ENCODE measurements at places on chromosomes 4 and X.

DNA sequence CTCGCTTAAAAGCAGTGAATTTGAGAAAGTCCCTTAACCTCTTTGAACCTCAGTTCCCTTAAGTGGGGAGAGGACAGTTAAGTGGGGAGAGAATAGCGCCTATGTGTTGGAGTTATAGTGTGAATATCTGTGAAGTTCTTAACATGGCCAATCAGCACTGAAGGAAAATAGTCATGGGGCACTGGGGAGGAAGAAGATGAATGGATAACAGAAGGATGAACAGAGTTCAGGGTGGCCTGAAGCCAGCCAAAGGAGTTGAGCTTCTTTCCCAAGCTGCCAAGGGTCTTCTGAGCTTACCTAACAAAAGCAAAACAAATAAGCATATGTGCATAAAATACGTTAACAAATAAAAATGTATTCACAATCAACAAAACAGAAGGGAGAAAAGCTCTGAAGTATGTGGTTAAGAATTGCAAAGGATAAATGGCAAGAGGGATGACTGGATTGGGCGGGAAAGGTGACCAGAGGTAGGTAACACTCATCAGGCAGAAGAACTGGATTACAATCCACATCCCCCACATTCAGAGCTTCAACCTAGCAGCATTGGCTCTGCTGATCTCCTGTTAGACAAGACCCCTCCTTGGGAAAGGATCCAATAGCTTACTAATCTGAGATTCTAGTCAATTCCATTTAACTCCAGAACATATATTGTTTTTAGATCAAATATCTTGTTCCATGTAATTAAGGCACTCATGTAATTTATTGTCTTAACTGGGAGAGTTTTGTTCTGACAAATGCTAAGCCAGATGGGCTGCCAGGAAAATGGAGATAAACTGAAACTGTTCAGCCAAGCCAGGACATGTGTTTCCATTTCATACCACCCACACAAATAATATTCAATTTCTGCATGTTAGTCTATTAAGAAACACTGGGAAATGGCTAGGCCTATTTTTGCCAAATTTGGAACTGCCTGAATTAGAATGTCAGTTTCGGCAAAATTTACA is 221.2 kb downstream of the LDB2 start:
- DNase-seq = no peak

DNA sequence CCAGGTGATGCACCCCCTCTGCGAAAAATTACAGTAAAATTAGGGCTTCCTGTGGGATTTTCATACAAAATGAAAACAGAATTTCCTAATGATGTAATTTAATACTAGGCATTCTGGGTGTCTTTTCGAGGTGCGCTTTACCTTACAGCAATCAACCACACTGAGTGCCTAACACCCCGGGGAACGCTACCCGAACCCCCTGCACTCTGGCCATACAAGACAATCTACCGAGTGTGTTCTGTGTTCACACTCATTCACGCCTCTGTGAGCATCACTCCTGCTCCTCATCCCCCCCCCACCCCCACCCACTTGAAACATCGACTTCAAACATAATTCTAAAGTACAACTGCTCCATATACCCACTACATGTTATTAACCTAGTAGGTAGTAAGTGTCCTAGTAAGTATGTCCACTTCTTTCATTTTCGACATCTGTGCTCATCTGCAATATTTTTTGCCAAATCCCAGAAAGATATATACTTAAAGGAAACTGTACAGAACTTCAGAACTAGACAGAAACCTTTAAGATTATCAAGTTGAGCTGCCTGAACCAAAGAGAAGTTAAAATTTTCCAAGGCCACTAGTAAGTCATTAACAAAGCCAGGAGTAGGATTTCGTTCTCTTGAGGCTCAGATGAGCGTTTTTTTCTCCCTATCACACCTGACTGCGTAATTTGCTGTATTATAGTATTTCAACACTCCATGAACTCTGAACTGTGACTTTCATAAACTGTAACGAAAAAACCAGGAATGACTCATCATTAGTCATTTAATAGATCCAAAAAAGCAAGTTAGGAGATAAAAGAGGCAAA is 80.0 kb downstream of the FAT1 start:
- peak; percentile 64 for DNase-seq

DNA sequence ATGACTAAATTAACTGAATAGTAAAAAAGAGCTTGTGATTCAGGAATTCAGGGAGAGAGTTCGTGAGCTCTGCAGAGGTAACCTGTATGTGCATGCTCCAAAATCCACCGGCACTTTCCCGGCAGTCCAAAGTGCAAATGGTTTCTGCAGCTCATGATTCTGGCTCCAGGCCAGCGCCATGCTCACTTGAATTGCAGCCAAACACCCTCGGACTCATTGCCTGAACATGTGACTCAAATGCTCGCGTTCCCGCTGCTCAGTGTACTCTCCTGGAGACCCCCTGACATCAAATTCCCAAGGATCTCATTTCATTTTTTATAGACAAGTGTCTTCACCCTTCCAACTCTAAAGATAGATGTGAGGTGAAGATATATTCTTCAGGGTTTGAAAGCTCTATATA is 44.1 kb upstream of the SH3RF1 start:
- peak; percentile 48 for DNase-seq

DNA sequence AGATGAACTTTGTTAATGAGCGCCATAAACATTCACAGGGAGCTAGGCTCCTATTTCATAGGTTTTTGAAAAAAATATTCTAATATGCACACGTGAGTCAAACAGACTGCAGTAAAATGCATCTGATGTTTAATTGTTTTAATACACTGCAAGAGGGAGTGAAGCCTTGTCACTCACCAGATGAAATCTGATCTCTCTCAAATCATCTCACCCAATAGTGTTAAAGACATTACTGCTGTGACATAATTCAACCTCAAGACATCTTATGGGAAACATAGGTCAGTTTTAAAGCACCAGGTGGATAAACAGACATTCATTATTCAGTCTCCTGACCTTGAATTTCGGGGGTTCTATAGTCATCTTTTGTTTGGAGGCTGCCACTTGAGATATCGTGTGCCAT is 148.3 kb downstream of the MAML3 start:
- no peak for DNase-seq

DNA sequence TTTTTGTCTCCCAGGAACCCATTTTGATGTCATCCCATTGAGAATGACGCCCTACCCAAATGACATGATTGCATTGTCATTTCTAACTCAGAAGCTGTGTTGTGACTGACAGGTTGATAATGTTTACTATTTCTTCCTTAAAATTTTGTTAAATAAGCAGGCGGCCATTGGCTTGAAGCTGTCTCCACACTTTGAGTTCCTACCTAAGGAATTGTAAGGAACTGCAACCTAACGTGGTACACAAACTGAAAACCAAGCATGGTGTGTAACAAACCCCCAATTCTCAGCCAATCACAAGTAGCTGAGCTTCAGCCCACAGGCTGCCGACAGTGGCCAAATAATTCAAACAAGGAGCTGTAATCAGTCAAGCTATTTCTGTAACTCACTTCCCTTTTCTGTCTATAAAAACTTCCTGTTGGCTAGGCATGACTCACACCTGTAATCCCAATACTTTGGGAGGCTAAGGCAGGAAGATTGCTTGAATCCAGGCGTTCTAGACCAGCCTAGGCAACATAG is 2.9 kb upstream of the MND1 start:
- peak; percentile 70 for DNase-seq

DNA sequence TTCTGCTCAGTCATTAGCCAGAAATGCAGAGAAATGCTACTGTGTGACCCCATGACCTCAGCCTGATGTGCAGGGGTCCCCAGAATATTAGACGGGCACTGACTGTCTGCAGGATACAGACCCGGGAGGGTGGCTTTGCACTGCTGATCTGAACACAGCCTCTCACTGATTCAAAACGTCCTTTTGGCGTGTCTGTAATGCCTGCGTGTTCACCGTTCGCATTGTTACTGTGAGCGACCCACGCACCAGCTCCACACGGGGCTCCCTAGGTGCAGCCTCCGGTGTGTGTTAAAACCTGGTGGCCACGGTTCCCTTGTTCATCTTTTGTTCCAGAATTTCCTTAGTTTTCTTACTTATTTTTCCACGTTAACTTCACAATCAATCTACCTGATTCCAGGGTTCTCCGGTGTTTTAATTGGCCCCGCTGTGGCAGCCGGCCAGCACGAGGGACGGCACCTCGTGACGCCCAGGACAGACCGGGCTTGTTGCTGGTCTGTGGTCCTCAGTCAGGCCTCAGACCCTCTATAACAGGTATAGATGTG is 32.0 kb upstream of the SPON2 start:
- no peak for DNase-seq

- DNase-seq = peak; percentile 55
Measured at GRCh38 chrX:97039363-97040029, 155.8 kb downstream of the RPA4 start.

DNA sequence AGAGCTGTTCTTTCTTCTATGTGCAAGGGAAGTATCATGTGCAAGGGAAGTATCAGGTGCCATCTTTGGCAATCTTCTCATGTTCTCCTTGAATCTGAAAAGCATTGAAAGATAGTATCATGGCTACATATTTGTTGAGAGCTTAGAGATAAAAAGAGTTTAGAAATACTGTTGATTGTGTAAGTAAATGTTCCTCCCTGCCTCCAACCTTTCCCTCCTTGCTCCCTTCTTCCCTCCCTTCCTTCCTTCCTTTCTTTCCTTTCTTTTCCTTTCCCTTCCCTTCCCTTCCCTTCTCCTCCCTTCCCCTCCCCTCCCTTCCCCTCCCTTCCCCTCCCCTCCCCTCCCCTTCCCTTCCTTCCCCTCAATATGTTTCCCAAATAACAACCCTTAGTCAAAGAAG is 108.7 kb downstream of the GBA3 start:
- no peak for DNase-seq

- no peak for DNase-seq
Measured at GRCh38 chrX:136159611-136160025, 12.3 kb downstream of the FHL1 start.

- DNase-seq = no peak
Measured at GRCh38 chr4:139329665-139330200, 27.5 kb upstream of the NDUFC1 start.

- DNase-seq = peak; percentile 64
Measured at GRCh38 chr4:31803526-31804195, 1083.5 kb downstream of the PCDH7 start.

- DNase-seq = no peak
Measured at GRCh38 chr4:113607147-113607720, 154.3 kb downstream of the CAMK2D start.

- no peak for DNase-seq
Measured at GRCh38 chrX:101655534-101655933, 4.1 kb downstream of the ARMCX2 start.

GRCh38 chr4:98611677-98612317 is 46.6 kb downstream of the TSPAN5 start:
- DNase-seq = no peak

GRCh38 chr4:957581-958313 is 15.6 kb downstream of the DGKQ start:
- DNase-seq = no peak

GRCh38 chrX:666762-667720 is 36.5 kb downstream of the SHOX start:
- DNase-seq = no peak

DNA sequence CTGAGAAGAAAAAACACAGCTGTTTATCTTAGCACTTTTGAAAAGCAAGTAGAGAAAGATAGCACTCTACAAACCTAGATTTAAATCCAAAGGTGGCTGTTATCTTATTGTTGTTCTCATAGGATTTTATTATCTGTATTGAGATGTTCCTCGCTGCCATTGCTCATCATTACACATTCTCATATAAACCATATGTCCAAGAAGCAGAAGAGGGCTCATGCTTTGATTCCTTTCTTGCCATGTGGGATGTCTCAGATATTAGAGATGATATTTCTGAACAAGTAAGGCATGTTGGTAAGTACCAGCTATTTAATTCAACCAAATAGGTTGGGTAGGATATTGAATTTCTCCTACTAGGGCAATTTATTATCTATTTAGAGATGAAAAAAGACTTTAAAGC is 16.4 kb downstream of the TMEM184C start:
- no peak for DNase-seq

- no peak for DNase-seq
Measured at GRCh38 chr4:172546782-172547181, 621.8 kb upstream of the GALNT7 start.

- DNase-seq = no peak
Measured at GRCh38 chr4:3047464-3048286, 26.7 kb downstream of the HTT-AS start.

DNA sequence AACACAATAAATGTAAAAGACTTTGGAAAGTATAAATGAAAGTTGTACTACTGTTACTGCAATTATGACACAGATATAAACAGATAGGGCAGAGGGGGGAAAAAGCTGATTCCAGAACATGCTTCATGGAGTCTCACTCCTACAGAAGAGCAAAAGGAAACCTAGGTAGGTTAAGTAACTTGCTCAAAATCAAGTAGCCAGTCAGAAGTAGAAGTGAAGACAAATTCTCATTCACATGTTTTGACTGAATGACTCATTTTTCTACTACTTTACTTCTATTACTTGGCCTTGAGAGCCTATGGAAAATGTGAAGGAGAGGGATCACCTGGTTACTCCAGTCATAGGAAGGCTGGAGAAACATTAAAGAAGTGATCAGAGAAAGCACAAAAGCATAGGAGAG is 23.6 kb upstream of the RASGEF1B start:
- DNase-seq = no peak

DNA sequence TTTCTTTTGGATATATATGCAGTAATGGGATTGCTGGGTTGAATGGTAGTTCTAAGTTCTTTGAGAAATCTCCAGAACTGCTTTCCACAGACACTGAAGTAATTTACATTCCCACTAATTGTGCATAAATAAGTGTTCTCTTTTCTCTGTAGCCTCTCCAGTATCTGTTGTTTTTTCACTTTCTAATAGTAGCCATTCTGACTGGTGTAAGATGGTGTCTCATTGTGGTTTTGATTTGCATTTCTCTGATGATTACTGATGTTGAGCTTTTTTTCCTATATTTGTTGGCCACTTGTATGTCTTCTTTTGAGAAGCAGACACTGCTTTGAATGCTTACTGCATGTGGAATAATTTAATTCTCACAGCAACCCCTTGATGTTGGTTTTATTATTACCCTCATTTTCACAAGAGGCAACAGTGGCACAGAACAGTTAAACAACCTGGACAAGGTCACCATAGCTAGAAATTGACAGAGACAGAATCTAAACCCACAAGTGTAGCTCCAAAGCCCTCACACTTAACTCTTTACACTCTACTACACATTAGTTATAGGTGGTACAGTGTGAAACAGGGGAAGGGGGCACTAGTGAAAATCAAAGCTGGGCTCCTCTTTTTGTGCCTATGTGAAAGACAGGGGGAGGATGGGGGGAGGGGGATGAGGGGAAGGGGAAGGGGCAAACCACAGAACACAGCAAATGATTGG is 96.1 kb downstream of the REELD1 start:
- no peak for DNase-seq

- no peak for DNase-seq
Measured at GRCh38 chr4:105710678-105711077, 2.1 kb downstream of the GSTCD start.

DNA sequence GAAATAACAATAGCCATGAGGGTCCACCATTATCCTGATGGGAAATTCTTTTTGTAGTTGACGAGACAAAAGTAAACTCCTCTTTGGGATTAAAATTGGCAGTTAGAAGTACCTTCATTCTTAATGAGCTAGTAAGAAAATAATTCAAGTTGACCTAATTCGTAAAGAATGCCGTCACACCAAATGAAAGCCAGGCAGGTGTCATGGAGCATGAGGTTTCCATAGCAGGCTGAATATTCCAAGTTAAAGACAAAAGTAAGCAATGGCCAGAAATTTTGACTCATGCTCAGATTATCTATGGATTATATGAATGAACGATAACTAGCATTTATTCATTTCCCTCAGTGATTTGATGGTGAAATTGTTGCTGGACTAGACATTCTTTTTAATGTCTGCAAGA is 192.2 kb upstream of the FAT1 start:
- no peak for DNase-seq

- DNase-seq = peak; percentile 69
Measured at GRCh38 chr4:74618659-74619058, 173.7 kb downstream of the AREG start.

GRCh38 chr4:139279760-139280620 is at the start of gene MGARP:
Gene MGARP, minus strand, starts transcription at chr4:139280225. Its CDS starts 67 bp downstream, at chr4:139280158.
- peak; percentile 24 for DNase-seq

Measured in NCI-H226 (cell line).